ENCODE measurements at places on chromosomes 3 and 15.

DNA sequence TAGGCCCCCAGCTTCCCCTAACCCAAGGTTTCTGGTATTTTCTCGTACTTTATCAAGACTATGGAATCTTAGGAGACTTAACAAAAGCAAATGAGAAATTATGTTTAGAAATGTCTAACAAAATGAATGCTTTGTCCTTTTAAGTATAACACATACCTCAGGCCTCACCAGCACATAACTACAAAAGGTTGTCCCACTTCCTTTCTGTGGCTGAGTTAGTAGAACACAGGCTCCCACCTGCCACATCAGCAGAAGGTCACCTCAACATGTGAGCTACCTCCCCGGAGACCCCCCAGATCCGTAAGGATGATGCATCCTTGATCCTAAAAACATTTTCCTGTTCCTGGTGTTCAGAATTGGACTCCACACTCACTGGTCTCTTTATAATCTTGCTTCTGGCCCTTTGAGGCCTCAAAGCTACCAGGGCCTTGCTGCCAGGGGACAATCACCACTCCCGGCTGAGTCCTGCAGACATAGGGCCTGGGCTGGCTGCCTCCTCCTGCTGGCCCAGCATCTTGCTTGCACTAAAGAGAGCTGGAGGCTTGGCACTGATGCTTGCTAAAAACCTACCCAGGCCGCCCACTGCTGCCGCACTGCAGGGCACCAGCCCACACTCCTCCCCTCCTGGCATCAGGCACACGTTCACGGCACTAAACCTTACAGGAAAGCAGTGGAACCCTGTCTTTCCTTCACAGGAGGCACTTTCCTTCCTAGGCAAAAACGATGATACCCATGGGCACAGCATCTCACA is 2.9 kb downstream of the CCRL2 start:
- no peak for DNase-seq

DNA sequence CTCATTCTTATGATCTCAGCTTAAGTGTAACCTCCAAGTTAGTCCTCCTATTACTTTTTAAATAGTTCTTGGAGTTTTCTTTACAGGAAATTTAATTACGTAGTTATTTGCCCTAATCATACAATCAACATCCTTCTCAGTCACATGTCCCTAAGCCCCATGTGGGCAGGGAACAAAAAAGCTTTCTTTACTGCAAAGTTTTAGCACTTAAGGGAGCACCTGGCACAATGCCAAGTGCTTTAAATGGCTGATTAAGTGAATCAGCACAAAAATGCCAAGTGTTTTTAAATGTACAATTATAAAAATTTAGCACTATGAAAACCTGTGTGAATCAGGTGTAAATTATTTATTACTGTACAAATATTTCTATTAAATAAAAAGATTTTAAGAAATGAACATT is 445.3 kb downstream of the C3orf38 start:
- no peak for DNase-seq

DNA sequence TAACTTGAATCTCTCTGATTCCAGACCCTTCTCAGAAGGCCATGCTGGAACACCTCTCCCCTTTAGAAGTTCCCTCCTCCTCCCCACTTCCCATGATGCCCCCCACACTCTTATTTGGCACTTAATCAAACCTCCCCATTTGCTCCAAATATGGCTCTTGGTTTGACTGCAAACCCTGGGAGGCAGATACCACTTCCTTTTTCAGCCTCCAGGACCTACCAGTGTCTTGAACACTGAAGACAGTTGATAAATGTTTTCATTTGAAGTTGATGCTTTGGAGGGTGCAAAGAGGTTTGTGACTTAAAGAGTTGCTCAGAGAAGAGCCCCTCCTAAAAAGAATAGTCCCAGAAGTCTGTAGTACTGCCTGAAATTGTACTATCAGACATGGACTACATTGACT is 61.5 kb downstream of the SEMA5B start:
- DNase-seq, result no peak

DNA sequence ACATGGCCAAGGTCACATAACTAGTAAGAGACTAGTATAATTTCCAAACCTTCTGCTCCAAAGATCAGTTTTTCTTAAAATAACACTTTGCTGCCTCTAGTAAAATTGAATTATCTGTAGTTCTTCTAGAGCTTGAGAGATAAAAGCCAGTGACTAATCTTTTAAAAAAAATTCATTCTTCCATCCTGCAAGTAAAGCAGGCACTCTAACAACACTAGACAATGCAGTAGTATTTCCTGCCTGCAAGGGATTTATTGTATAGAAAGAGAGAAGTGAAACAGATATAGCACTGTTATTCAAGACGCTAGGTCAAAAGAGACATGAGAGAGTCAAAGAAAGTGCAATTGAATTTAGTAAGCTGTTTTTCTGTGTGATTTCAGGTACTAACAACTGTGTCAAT is 159.5 kb upstream of the TBC1D5 start:
- no peak for DNase-seq

DNA sequence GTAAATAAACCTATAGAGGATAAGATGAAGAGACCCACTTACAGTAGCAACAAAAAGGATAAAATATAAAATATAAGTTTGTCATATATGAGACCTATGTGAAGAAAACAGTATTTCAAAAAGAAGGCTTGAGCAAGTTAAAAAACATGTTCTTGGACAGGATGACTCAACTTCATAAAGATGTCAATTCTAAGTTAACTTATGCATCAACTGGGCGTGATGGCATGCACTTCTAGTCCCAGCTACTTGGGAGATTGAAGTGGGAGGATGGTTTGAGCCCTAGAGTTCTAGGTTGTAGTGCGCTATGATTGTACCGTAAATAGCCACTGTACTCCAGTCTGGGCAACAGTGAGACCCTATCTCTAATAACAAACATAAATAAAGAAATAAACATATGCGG is 59.7 kb downstream of the PDCD6IP start:
- DNase-seq, result no peak

DNA sequence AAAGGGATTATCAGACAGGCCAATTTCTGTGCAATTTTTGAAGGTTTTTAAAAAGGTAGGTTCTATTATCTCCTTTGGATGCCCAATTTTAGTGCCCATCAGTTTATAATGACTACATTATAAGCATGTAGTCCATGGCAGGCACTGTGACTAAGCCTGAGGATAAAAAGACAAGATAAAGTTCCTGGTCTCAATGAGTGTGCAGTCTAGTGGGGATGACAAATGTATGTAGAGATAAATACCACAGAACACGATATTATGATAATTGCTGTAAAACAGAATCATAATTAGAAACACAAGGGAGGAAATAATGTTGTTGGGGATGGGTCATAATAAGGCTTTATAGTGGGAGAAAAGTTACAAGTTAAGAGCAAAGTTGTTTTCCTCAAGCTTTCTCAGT is 163.1 kb downstream of the ZNF385D start:
- DNase-seq, result no peak

DNA sequence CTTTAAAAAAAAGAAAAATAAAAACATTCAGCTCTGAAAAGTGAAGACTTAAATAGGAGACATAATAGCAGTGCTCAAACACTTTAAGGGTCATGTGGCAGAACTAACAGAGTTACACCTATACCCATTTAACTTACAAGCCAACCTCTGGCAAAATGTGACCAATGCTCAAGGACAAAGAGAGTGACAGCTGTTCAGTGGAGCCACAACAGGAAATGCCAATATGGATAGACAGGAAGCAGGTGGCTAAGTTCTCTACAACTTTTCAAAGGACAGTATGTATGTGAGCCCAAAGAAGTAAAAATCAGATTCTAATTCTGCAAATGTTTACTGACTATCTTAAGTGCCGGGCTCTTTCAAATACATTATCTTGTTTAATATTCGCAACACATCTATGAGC is 3.4 kb downstream of the TMCC1 start:
- no peak for DNase-seq

- no peak for DNase-seq
Measured at GRCh38 chr15:101198800-101199199, 53.0 kb downstream of the CHSY1 start.

GRCh38 chr3:128426128-128426921 is 40.4 kb downstream of the DNAJB8 start:
- peak; percentile 73 for DNase-seq

DNA sequence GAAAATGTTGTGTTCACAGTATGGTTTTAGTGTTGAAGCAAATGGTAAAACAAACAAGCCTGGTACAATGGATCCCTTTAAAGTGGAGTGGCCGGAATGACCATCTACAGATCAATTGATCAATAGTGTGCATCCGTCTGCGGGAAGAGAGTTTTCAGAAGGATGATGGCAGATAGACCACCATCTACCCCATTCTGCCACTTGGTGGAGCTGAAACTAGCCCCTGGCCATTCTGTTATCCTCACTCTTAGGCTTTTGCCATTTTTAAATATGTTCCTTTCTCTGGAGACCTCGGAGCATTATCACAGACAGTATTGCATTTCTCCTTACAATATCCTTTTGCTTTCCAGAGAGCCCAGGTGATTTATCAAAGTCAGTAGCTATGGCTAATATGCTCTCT is 258.9 kb upstream of the CFAP20DC start:
- DNase-seq, result no peak

DNA sequence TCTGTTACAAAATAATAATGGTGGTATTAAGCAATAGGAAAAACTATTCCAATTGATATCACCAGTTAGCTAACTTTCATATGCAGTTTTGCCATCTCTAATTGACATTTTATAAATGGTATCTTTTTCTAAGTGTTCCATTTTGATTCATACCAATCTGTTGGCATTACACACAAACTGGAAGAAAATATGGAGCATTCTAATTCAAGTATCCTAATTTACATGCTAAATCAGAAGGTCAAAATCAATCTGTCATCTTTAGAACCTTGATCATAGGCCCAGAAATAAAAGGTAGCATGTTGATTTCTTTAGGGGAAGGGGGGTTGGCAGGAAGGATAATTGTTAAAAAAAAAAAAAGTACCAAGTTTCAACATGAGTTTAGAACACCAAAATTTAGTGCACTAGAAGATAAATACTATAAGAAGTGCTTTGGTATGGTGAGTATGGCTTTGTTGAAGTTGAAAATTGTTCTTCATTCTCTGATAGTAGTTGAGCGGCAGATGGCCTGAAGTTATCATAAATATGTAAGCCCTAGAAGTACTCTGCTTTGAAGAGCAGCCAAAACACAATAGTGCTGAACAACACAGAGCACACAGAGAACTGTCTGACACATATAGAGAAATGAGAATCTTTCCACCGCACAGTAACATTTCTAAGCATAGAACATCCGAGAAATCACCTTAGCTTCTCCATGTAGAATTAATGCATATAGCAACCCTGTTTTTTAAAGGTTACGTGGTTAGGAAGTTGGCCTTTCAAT is 130.1 kb downstream of the TAFA4 start:
- no peak for DNase-seq

- no peak for DNase-seq
Measured at GRCh38 chr15:39283531-39283930, 297.3 kb upstream of the THBS1 start.

DNA sequence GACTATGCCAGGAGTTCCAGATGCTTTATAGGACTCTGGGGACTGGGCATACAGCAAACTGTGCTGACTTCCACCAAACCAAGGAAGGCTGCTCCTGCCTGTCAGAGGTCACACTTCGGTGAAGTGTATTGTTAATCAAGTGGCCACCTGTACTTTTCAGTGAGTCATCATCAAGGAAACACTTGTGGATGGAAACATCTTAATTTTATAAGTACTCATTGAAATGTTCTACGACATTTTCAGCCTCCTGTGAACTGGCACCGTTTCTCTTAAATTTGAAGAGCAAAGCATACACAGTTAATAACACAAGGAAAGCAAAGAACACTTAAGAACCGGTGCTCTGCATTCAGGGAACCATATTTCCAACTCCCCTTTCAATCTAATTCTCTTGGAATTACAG is 801.7 kb upstream of the DPPA4 start:
- DNase-seq, result no peak

DNA sequence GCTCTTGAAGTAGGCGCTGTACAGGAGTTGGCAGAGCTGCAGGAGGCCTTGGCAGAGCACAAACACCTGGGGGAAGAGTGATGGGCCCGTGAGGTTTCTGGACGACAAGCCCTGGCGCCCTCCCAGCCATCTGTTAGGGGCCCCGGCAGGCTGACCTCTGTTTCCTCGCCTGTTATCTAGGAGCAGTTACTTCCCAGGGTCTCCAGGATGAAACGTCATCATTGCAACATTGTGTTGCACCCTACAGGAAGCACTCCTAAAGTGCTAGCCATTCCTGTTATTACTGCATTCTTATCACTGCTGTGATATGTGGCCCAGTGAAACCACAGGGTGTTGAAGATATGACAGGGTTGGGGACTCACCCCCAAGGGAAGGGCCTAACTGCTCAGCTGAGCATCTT is 50.2 kb downstream of the SLCO2A1 start:
- no peak for DNase-seq

DNA sequence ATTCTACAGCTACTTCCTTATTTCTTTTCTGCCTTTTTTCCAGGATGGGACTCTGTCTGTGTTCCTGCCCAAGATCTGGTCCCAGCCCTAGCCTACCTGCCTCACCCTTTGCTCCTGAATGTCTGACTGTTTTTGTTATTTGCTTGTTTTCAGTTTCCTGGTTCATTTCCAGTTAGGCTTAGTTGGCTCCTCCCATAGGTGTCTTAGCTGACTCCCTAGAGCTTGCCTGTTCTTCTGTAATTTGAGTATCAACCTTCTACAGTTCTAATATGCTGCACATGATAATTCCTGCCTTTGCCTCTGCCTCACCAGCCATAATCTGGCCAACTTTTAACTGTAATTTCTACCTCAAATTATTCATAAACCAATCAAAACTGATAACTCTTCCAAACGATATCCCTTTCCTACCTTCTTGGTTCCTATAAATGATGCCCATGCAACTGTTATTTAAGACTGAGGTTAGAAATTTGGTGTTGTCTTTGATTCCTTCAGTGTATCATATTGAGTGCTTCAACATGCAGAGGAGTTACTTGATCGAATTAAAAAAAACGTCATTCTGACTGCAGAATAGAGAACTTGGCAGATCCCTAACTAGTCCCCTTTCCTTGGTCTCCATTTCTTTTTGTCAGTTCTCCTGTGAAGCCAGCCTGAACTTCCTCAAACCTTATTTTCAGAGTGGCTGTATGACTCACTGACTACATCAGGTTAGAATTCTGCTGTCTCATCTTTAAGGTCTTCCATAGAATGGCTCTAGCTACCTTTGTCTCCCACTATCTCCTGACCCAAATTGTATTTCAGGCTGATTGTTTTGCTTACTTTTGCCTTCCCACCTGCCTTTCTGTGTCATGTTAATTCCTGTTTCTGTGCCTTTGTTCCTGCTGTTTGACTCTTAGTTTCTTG is 8.4 kb downstream of the GOLM2 start:
- no peak for DNase-seq

DNA sequence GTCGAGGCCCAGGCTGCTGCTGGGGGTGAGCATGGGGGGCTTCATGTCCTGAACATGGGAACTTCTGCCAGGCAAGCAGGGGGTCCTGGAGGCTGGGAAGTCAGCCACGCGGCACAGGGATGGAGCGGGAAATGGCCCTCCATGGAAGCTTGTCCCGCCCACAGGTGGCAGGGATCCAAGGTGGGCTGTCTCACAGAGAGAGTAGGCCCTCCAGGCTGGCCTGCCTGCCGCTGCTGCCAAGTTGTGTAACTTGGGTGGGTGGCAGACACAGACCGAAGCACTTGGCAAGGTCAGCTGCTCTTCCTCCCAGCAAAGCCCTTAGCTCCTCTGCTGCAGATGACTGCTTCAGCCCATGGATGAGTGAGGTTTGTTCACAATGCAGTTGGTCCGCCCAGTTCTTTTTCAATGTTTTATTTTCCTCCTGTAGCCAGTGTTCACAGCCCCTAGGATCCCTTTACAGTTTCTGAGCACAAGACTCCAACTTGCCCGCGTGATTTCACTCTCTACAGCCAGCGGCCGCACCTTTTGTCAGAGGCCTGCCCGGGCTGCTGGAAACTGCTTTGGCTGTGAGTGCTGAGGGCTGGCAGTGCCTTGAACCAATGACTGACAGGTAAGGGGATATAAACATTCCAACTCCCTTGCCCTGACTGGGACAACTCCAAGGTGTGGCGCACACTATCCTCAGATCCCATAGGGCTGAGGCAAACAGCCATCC is 26.7 kb downstream of the HCN4 start:
- DNase-seq, result no peak
